ENCODE measurements at places on chromosomes 6 and 20.

- DNase-seq: no peak
Measured at GRCh38 chr6:123794799-123795198, 8.9 kb upstream of the NKAIN2 start.

GRCh38 chr6:122806291-122806690 lies 17.2 kb downstream of the SMPDL3A start:
- no peak for DNase-seq

GRCh38 chr20:19260412-19261090 lies 48.1 kb downstream of the SLC24A3 start:
- DNase-seq: no peak

GRCh38 chr6:31495580-31495979 lies 2.4 kb upstream of the MICB start:
- DNase-seq: no peak

DNA sequence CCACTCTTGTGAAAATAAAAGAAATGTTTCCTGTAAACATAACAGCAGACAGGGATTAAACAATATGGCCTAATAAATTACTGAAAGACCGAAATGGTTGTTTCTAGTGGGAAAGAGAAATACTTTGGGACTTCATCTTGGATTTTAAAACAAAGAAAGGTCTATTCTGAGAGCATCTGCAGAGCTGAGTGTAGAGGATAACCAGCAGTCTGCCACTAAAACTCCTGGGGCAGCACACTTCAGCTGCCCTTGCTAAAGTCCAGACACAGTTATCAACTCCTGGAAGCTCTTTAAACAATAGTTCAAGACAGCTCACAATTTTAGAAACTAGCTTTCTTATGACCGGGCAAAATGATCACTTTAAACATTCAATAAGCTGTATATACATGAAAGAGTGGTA lies 38.6 kb downstream of the AKIRIN2 start:
- DNase-seq: no peak

DNA sequence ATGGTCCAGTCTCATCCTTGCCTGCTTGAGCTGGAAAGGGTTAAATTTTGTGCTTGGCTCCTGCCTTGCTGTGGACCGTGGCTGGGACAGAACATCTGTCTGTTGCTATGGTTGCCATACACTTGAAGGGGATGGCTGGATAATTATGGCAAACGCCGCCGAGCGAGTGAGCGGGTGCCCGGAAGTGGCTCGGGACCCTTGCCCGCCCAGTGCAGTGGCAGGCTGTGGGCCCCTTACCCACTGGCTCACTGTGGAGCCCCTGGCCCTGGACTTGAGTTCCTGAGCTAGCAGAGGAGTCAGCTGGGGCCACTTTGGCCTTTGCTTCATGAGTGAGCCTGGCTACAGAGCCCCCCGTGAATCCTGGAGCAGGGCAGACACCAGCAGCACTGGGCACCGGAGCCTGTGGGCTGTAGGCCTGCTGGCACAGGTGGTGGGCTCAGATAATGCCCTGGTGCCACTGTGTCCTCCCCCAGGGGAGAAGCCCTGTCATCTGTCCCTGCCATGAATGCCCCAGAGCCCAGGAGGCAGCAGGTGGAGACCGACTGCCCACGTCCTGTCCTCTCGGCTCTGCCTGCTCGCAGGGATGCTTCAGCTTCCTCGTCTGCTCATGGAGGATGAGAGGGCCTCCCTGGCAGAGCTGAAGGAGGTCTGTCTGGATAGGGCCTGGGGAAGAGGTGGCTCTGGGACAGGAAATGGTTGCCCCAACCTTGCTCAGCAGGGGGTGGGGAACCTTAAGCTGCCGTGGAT lies 25.5 kb upstream of the NOL4L start:
- DNase-seq: no peak

- no peak for DNase-seq
Measured at GRCh38 chr20:41268402-41268801, 49.1 kb downstream of the ZHX3 start.

DNA sequence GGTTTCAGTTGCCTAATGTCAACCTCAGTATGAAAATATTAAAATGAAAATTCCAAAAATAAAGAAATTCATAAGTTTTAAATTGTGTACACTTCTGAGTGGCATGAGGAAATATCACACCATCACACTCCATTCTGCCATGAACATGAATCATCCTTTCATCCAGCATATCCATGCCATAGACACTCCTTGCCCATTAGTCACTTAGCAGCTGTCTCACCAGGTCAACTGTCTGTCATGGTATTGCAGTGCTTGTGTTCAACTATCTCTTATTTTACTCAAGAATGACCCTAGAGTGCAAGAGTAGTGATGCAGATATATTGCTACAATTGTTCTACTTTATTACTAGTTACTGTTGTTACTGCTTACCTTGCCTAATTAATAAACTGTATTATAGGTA lies 712.4 kb downstream of the EPHA7 start:
- no peak for DNase-seq

DNA sequence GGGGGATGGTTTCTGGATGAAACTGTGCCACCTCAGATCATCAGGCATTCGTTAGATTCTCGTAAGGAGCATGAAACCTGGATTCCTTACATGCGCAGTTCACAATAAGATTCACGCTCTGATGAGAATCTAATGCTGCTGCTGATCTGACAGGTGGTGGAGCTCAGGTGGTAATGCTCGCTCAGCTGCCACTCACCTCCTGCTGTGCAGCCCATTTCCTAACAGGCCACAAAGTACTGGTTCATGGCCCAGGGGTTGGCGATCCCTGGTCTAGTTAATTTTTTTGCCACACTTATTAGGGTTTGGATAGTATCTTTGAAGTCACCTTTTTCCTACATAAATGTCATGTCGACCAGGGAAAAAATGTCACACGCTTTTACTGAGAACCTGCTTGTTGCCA lies 96.8 kb upstream of the MLIP start:
- DNase-seq: no peak

GRCh38 chr6:119147101-119148053 lies 68.9 kb upstream of the FAM184A start:
- no peak for DNase-seq

DNA sequence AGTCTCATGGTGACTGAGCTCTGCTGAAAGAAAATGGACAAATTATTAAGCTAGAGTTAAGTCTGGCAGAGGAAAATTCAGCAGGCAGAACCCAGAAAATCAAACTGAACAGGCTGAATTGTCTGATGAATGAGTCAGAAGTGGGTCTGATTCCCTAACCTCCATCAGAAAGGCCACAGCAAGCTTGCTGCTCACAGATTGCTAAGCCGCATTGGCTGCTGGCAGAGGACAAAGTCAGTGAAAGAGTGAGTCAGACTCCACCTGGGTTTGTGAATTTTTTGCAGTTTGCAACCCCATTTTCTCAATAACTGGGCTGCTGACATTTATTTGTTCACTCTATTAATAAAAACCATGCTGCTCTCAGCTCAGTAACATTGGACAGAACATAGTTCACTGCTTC lies 191.3 kb downstream of the EPM2A start:
- DNase-seq: no peak

DNA sequence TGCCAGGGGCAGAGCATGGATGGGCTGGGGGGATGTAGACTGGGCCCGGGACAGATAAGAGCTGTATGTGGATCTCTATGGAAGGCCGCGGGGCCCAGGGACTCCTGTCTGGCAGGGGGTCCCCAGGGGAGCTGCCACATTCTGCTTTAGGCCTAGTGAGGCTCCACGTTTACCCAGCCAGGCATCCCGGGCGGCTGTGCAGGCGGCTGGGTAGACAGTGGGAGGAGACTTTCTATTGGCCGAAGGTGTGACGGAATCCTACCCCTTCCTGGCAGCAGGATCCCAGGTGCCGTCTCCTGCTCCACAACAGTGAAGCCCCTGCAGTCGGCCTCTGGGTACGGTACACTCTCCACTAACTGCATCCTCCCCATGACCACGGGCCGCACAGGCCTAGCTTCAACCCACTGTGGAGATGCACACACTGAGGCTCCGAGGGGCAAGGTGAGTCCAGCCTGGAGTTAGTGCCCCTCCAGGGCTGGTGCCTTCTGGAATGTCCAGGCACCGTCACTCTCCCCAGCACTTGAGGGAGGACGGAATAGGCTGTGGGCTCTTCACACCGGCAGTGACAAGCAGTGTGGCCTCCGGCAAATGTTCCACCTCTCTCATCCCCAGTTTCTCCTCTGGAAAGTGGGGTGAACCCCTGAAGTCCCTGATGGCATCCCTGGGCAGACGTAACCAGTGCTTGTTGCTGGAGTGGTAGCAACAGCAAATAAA lies 36.8 kb upstream of the ZBP1 start:
- no peak for DNase-seq

GRCh38 chr20:12886618-12887363 lies 122.0 kb upstream of the SPTLC3 start:
- DNase-seq: no peak

- DNase-seq: no peak
Measured at GRCh38 chr6:168326294-168327261, 7.0 kb upstream of the DACT2 start.

GRCh38 chr20:38278131-38278530 lies 17.6 kb upstream of the KIAA1755 start:
- no peak for DNase-seq

DNA sequence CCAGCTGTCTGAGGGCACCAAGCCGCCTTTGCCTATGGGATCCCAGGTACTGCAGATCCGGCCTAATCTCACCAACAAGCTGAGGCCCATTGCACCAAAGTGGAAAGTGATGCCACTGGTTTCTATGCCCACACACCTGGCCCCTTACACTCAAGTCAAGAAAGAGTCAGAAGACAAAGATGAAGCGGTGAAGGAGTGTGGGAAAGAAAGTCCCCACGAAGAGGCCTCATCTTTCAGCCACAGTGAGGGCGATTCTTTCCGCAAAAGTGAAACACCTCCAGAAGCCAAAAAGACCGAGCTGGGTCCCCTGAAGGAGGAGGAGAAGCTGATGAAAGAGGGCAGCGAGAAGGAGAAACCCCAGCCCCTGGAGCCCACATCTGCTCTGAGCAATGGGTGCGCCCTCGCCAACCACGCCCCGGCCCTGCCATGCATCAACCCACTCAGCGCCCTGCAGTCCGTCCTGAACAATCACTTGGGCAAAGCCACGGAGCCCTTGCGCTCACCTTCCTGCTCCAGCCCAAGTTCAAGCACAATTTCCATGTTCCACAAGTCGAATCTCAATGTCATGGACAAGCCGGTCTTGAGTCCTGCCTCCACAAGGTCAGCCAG lies 283.0 kb downstream of the TSHZ2 start:
- DNase-seq: no peak

DNA sequence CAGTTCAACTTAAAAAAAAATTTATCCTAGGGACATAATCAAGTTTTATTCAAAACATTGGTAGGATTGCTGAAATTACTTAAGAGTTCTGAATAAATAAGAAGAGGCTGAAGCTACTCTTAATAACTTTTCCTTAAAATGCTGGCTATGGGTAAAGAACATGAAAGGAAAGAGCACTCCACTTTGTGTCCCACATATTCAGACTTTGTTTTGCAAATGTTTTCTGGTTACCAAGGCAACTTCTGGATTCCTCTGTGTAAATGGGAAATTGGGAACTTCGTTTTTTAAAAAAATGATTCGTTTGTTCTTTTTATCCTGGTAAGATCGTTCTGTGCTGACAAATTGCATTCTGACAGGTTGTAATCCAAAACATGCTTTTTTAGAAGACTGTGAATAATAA lies 115.0 kb downstream of the KIF6 start:
- DNase-seq: no peak

DNA sequence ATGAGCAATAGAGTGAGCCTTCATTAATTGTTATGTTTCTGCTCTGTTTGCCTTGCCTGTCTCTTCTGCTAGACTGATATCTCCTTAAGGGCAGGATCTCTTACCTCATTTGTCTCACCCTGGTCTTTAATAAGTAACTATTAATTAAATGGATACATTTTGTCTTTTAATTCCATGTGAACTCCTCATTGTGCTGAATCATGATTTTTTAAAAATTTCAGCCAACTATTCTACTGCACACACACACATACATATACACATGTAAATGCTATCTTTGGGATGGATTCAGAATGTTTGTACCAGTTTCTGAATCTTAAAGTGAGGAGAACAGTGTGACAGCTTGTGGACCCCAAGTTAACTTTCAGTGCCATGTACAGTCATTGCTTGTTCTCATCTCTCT lies 731.1 kb upstream of the MAP3K7 start:
- no peak for DNase-seq

- DNase-seq: no peak
Measured at GRCh38 chr20:25750765-25751696, 54.4 kb upstream of the ZNF337 start.

DNA sequence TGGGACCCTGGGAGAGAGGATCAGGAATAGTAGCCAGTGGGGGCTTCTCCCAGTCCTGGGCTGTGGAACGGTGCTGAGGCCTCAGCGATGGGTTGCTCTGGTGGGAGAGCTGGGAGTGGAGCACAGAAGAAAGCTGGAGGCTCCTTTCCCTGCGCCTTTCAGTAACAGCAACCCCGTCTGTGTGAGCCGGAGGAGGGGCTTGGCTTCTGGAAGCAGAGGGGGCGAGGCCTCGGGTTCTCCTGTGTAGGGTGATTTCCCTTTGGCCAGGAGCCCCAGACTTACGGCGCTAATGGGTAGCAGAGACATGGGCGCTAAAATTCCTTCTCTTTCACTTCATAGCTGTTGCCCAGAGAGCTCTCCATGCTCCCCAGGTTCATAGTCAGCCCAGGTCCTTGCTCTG lies 55.0 kb downstream of the DAAM2 start:
- no peak for DNase-seq

GRCh38 chr6:157381631-157382621 lies 936 bp downstream of the ZDHHC14 start:
- peak; percentile 19 for DNase-seq

GRCh38 chr6:110748453-110748852 lies 66.8 kb downstream of the CDK19 start:
- no peak for DNase-seq

DNA sequence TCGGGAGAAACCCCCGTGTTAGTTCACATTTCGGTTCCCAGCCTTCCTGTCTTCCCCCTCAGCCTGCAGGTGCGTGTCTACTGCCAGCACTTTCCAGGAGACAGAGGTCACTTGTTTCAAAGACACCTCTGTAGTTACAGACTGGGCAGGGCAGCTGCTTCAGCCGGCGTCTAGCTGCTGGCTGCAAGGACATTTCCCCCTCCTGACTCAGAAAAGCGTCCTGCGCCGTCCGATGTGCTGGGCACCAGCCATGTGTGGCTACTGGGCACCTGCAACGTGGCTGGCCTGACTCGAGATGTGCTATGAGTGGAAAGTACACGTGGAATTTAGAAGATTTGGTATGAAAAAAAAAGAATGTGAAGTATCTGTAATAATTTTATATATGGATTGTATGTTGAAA lies 37.6 kb downstream of the RRBP1 start:
- no peak for DNase-seq

DNA sequence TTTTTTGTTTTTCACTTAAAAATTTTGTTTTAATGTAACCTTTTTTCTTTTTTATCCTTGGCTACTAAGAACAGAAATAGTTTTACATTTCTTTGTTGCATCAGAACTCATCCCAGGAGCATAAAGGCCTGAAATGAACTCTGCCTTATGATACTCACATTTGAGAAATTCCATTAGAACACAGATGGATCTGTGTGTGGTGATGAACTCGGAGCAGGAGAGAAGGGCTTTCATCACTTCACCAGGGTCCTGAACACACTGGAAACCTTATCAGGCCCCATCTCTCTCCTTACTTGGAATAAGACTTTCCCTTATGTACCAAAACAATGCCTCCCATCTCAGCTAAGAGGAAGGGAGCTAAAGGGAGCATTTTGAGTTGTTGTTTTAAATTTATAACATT lies 139.4 kb downstream of the PHF3 start:
- no peak for DNase-seq

- DNase-seq: no peak
Measured at GRCh38 chr6:139452148-139452876, 77.9 kb upstream of the CITED2 start.

Data from NCI-H1930 (cell line).